ENCODE measurements at places on chromosomes 5 and 9.

DNA sequence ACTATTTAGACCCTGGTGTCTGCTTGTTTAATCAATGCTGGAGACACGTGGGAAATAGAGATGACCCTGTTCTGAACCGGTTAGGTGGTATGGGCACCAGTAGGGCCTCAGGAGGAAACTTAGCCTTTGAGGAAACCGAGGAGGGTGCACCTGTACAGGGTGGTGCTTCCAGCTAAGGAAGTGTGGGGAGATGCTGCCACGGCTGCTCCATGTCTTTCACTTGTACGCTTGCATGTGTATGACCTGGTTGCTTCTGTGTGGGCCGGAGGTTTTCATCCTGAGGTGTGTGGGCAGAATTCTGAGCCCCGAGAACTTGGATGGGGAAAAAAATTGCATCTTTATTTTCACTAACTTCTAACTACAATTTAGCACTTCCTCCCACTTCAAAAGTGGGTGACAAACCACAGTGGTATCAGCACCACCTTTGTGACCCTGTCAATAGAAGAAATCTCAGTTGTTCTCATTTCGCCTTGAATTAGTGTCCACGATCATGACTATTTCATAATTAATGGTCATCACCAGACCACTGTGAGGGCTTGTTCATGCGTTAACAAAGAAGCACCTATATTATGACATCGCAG is 99.8 kb upstream of the SPATA31C2 start:
- no peak for DNase-seq

GRCh38 chr9:123164285-123164684 is 104.1 kb downstream of the STRBP start:
- no peak for DNase-seq

- no peak for DNase-seq
These were observed 3.1 kb downstream of the GTF3C4 start for GRCh38 chr9:132673355-132673754.

DNA sequence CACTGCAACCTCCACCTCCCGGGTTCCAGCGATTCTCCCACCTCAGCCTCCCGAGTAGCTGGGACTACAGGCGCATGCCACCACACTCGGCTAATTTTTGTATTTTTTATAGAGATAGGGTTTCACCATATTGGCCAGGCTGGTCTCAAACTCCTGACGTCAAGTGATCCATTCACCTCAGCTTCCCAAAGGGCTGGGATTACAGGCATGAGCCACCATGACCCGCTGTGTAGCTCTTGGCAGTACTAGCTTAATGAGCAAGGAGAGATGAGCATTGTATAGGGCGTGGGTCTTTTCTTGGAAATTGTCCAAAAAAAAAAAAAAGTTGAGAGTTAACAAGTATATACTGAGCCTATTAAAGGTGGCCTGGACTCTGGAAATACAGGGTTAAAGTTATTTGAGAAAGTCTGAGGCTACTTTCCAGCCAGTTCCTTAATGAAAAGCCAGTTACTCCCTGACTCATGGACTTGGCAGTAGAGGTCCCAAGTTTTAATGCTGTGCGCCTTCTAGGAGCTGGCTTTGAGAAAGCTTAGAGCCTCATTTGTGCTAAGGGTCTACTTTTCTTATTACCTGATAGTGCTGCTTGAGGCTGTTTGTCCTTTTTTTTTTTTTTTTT is 4.2 kb upstream of the FGF18 start:
- no peak for DNase-seq

- DNase-seq, result no peak
These were observed 45.1 kb upstream of the PJA2 start for GRCh38 chr5:109454731-109455505.

DNA sequence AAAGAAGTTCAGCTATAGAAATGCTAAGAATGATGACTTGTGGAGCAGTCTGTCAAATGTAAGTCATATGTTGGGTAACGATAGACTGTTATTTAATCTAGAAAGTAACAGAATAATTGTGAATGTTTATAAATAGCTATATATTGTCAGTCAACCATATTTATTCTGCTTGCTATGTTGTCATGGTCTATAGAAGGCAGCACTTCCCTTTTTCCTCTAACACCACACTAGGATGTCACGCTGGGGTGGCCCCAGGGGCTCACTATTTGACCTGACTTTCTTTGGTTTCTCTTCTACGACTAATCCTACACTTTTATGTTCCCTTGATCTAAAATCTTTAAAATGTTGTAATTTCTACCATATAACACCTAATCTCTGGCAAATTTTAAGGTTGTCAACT is 20.5 kb downstream of the ERAP2 start:
- no peak for DNase-seq

DNA sequence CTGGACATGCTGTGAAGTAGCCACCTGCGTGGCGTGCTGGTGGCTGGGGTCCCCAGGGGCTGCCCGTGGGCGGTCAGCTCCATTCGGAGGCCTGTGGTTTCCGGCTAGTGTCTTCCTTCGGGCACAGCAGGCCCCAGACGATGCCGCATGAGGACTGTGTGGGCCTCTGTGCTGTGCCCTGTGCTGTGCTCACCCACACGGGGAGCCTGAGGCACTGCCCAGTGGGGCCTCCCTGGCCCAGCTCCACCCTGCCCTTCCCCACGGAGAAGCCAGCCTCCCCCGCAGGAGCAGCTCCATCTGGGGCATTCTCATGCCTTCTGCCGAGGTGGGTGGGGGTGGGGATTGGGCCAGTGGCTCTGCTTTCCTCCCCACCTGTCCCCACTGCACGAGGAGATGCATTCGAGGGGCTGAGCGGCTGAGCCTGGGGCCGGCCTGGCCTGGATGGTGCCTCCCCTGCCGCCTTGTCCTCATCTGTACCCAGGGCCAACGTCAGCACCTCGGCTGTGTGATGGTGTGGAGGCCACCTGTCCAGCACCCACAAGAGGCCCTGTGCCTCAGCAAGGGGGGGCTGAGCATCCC is 24.2 kb downstream of the RXRA start:
- DNase-seq, result no peak

DNA sequence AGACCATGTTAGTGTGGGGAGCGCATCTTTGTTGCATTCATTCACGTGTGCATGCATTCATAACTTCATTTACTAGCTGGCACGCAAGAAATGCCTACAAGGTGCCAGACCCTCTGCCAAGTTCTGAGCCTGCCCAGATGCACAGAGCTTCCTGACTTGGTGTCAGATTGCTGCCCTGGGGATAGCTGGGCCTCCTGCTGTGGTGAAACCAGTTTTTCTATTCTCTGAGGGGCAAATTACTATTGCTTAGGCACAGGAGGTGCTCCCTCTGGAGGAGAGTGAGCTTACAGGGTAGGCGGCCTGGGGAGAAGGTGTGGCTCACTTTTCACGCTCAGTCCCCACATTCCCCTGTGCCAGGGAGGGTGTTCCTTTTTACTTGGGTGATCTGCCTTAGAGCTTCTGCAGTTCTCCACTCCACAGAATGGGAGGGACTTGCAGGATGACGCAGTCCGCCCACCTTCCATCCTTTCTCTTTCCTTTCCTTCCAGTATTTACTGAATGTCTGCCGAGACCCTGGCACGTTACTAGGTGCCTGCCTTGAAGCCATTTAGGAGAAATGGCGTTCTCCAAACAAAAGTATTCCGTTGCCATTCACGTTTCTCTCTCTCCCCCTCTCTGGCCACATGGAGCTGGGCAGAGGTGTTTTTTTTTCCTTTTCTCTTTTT is 27.9 kb upstream of the CTNNA1 start:
- DNase-seq, result no peak

DNA sequence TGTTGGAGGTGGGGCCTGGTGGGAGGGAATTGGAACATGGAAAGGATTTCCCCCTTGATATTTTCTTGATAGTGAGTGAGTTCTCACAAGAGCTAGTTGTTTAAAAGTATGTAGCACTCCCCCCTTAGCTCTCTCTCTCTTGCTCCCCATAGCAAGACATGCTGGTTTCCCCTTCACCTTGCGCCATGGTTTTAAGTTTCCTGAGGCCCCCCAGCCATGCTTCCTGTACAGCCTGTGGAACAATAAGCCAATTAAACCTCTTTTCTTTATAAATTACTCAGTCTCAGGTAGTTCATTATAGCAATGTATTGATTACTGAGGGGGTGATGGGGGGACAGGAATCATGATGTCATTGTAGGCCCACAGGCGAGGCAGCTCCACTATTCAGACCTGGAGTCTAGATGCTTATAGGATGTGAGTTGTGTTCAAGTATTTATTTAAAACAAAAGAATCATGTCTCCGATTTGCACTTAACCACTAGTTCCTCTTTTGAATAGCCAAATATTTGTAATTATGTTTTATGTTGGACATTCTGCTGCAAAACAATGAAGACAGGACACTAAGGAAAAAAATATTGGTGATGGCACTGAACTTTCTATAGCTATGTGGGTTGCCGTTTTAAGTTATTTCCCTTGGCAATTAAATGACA is 156.6 kb downstream of the TMEM38B start:
- no peak for DNase-seq
